ENCODE measurements at places on chromosomes 13 and 19.
A peak's percentile ranks its signal among the peaks of the same experiment; 100 is the strongest.

DNA sequence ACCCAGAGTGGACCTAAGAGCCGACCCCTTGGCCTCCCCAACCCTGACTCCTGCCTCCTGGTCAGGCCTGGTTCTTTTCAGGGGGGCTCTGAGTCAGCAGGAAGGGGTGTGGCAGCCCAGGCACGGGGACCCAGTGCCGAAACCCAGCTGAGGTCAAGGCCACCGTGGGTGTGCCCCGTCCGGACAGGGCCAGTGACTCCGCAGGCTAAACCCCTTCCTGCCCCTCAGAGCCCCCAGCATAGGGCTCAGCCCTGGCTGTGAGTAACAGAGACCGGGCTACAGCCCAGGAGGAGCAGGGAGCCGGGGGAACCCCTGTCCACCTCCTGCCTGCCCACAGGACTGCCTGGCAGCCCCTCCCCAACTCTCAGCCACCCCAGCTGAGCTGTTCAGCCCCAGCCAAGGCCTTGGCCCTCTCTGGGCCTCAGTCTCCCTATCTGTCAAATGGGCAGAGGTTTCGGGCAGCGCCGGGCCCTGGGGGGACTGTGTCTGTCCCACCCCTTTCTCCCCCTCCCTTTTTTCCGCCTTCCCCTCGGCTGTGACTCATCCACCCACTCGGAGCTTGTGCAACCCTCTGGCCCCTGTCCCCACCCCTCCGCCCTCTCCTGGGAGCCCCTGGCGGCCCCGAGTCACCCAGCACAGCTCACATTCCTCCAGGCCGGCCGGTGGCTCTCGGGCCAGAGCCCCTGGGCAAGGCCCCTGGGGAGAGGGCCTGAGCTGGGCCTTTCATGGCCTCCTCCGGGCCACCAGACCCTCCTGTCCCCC, 8.6 kb downstream of the ZBTB7A start:
- no peak for DNase-seq

- DNase-seq, result no peak
These were observed 662.0 kb downstream of the SLITRK1 start for GRCh38 chr13:83220241-83220640.

DNA sequence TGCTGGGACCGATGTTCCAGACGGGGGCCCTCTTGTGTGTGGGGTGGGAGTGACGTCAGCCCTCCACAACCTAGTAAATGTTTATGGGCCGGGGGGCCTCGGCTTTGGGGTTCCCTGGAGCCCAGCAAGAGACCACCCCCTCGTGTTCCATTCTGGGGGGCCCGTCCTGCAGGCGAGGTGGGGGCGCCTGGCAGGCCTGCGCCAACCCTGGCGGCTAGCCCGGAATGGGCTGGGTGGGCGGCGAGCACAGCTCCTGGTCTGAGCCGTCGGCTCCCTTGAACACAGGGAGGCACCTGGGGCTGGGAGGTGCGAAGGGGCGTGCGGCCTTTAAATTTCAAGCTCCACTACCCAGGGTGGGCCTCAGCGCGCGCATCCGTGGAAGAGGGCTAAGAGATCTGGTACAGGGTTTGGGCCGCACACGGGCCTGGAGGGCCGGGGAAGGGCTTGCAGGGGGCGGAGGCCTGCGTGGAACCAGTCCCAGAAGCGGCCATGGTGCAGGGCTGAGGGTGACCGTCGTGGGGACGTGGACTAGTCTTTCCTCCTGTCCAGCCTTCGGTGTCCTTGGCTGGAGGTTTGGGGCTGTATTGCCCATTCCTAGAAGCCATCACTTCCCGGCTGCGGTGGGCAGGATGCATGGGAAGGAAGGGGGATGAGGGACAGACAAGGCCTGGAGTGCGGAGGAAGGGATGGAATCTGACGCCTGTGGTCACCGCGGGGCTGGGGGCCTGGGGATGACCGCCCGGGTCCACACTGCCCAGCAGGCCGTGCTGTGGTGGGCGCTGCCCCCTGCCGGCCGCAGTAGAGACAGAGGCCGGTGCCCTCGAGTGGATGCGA, 11.4 kb downstream of the NDUFA11 start:
- no peak for DNase-seq

DNA sequence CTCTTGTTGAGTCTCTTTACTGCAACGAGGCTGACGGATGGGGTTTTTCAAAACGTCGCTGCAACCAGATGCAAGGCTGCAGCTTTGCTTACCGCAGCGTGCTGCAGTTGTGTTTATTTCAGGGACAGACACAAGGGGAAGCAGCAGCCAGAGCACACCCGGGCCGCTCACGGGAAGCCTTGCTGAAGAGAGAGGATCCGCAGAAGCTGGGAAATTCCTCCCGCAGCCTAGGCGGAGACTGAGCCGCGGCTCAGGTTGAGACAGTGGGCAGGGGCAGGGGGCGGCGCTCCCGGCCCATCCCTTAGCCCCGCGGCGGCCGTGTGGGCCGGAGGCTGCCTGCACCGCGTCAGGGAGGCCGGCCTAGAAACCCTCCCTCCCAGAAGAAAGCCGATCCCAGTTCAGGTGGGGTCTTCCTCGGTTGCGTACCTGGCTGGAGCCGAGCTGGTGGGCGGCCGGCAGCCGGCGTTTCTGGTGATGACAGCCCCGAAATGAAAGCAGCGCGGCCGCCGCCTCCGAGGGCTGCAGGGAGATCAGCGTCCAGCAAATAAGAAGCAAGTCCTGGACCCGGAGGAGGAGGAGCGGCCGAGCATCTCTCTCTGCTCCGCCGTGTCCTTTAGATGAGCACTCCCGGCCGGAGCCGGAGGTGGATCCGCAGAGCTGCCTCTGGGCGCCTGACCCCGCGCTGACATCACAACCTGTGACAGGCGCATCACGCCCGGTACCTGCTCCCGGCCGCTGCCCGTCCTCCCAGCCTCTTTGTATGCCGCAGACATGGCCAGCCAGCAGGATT, at the start of gene FRY:
FRY (plus strand) TSS at position 750 of the 790 bp plus-strand sequence; CDS start at position 772, 22 bp downstream.
- no peak for DNase-seq

DNA sequence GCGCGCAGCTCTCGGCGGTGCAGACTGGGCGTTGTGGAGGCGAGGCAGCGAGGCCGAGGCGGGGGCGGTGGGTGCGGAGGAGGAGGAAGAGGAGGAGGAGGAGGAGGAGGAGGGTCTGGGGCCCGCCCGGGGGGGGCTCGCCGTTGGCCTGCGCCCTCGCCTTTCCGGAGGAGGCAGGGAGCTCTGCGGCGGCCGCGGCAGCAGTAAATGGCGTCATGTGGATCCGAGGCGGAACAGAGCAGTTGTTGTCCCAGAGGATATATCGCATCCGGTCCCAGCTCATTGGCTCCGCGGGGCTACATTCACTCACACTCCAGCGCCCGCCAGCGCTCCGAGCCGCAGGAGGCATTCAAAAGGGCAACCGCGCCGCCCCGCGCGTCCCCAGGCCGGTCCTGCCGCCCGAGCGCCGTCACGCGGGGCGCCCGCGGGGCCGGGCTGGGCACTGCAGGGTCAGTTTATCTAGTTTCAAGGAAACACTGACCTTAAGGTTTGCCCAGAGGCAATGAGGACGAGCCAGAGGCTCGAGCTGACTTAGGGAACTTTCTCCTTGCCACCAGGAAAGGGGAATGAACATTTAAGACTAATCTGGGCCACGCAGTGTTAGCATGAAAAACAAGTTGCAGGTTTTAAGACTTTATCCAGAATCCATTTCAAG, at the start of gene SPRY2:
SPRY2 (minus strand) TSS at position 26 of the 655 bp plus-strand sequence. CDS start 3,421 bp downstream, outside the sequence.
- peak; percentile 41 for DNase-seq

GRCh38 chr19:3655402-3656072, 28.9 kb upstream of the CACTIN start:
- DNase-seq, result no peak

Measured in esophagus squamous epithelium (tissue), 5 donors.